Body of pancreas (tissue), 4 donors: ENCODE measurements at places on chromosomes 12 and 14. TPM values are rescaled to one million over a fixed set of nuclear protein-coding genes. Genes with fewer than 3 reads are reported as not detected.

GRCh38 chr12:30098677-30099076 is 314.9 kb upstream of the TMTC1 start:
- DNase-seq = no peak

DNA sequence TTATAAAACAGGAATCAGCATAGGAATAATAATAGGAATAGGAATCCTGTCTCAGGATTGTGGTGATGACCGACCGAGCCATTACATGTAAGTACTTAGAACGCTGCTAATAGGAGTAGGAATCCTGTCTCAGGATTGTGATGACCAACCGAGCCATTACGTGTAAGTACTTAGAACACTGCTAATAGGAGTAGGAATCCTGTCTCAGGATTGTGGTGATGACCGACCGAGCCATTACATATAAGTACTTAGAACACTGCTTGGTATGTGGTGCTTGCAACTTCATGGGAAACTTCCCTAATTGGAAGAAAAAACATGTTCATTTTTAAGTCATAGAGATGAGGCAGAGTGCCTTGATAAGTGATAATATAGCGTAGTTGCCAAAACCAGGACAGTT is 30.0 kb downstream of the ELK3 start:
- DNase-seq = no peak

DNA sequence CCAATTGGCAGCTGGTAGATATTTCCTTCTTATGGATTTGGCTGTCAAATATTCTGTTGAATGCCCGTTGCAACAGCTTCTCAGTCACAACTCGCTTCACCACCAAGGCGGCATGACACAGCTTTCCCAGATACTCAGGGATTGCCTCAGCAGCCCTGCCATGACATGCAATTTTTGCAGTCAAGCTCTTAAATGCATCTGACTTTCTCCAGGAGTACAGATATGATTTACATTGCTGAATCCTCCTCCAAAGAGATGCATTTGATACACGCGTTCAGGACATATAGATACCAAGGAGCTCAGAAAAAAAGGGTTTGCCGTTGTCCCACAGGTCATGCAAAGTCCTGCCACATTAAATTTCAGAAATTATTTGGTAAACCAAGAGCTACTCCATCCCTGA is 6.5 kb downstream of the KRT5 start:
- DNase-seq = no peak

GRCh38 chr14:37597914-37598746 is 2.7 kb downstream of the TTC6 start:
- DNase-seq = peak; percentile 15

DNA sequence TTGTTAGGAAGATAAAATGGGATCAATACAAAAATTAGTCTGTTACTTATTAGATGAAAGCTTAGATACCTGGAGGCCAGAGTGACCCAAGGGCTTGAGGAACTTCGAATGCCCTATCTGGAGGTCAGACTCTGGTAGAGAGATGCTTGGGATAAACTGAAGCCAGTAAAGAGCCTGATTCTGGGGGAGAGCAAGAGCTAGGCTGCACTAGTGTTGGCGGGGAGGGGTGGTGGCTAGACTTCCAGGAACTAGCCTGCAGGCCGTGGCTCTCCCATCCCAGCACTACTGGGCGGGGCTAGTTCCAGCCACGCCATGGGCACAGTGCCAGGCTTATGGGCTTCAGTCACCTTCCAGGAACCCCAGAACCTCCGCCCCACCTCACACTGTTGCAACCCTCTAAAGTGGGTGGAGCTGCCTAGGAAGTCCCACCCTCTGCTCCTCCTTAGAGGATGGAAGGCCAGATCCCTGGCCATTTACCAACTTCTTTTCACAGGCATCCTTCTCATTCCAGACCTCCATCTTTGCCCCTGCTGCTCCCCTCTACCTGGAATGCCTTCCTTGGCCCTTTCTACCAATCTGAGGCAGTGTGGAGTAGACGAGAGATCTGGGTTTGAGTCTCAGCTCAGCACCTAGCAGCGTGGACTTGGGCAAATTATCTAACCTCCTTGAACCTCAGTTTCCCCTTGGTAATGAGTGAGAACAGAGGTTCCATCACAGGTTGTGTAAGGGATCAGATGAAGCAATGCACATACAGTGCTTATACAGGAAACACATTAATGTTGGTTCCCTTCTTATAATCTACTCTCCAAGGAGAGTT is 6.3 kb upstream of the NFE2 start:
- DNase-seq = peak; percentile 48

DNA sequence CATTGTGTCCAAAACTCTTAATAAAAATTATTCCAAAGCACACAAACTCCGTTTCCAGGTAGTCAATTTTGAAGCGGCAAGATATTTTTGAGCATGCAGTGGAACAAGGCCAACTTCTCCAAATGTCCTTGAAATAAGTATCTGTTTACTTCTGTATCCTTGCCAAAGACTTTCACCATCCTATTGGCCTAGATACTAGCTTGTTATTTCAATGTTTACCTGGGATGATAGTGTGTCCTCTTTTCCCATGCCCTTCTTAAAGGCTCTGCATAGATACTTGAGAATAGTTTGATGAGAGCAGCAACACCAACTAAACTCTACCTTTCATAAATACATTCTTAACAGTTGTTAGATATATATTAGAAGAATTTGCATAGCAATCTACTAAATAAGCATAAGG is 160.9 kb downstream of the KCNC2 start:
- DNase-seq = no peak

DNA sequence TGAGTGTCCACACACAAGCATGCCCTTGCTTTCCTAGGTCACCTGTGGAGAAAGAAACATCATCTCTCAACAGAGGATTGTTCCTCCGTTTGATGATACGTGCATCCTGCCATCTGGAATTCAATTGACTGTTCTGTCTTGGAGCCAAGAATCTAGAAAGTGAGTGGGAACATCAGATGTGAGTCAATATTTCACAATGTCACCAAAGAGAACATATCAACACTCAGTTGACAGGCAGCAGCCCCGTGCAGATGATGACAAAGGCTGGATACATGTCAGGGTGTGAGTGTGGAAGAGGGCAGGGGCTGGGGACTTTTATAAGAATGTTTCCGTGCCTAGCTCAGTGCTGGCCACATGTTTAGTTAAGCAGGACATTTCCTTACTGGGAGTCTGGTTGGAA is 76.1 kb downstream of the TBC1D30 start:
- DNase-seq = no peak

- DNase-seq = no peak
These were observed 12.5 kb downstream of the C1R start for GRCh38 chr12:7079826-7080125.

DNA sequence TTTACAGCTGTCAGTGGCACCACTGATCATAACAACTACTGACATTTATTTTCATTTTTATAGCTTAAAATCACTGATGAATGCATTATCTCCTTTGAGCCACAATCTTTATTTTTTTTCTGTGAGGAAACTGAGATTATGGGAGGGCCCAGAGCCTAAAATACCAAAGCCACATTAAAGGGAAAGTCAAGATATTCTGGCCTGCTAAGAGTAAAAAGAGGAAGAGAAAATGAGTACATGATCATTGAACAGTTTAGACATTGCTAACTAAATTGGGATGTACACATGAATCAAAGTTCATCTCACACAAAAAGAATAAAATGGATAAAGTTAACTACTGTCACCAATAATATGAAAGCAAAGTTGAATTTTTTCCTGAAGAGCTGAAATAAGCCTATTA is 170.5 kb upstream of the GARIN2 start:
- DNase-seq = no peak

The ALDH1L2 gene
- total RNA-seq = 31.1 TPM
